ENCODE measurements at places on chromosomes 4 and X. TPM values are rescaled to one million over a fixed set of nuclear protein-coding genes. Genes with fewer than 3 reads are reported as not detected.

GRCh38 chrX:102126863-102127262 is 1.4 kb downstream of the TCEAL2 start:
- no peak overlapping the region for H3K27ac ChIP-seq
- H3K4me1 ChIP-seq = no peaks in the 10 kb centered on the region
- no peak for DNase-seq
- H3K27me3 ChIP-seq = no peaks in the 10 kb centered on the region
- H3K4me3 ChIP-seq = no peak overlapping the region

- DNase-seq = peak; percentile 25
- H3K36me3 ChIP-seq = no peaks in the 10 kb centered on the region
- no peak overlapping the region for H3K27ac ChIP-seq
- H3K4me1 ChIP-seq = peaks cover 6% of the 10 kb centered on the region
- no peaks in the 10 kb centered on the region for H3K27me3 ChIP-seq
Observed at GRCh38 chr4:15376594-15376993, 51.2 kb upstream of the C1QTNF7 start.

GRCh38 chrX:41491267-41492004 is 44.3 kb downstream of the NYX start:
- peak; percentile 96 for DNase-seq
- no peaks in the 10 kb centered on the region for H3K27me3 ChIP-seq
- no peaks in the 10 kb centered on the region for H3K36me3 ChIP-seq
- peak overlapping the region; percentile 87 for H3K27ac ChIP-seq
- H3K4me1 ChIP-seq = peaks cover 6% of the 10 kb centered on the region
- H3K4me3 ChIP-seq = peak overlapping the region; percentile 44

DNA sequence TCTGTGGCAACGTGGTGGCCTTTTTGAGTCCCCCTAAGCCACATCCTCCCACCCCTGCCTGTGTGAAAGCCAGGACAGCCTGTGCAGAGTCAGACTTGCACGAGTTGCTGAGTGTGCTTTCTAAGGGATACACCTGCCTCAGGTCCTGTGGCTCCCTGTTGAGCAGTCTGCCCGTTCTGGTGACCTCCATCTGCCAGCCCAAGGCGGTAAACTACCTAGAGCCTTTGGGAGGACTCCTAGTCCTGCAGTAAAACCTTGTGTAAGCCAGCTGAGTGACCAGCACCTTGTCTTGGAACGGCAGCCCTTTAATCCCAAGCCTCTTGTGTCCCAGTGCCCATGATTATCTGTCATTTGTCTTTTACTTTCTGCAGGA is 69.3 kb downstream of the NBDY start:
- H3K4me3 ChIP-seq = no peak overlapping the region
- no peak for DNase-seq
- no peaks in the 10 kb centered on the region for H3K36me3 ChIP-seq
- H3K27ac ChIP-seq = no peak overlapping the region
- no peaks in the 10 kb centered on the region for H3K27me3 ChIP-seq

- no peak for DNase-seq
- H3K36me3 ChIP-seq = no peaks in the 10 kb centered on the region
- H3K4me3 ChIP-seq = no peak overlapping the region
- no peak overlapping the region for H3K27ac ChIP-seq
- no peaks in the 10 kb centered on the region for H3K27me3 ChIP-seq
Observed at GRCh38 chr4:187555174-187555573, 440.4 kb upstream of the ZFP42 start.

- no peak for DNase-seq
- H3K27me3 ChIP-seq = no peaks in the 10 kb centered on the region
- peaks cover 23% of the 10 kb centered on the region for H3K36me3 ChIP-seq
- H3K4me1 ChIP-seq = peaks cover 12% of the 10 kb centered on the region
Observed at GRCh38 chr4:764405-765169, 59.0 kb downstream of the PCGF3 start.

GRCh38 chr4:95249426-95250021 is 299.2 kb downstream of the UNC5C start:
- no peaks in the 10 kb centered on the region for H3K36me3 ChIP-seq
- H3K27me3 ChIP-seq = no peaks in the 10 kb centered on the region
- H3K4me3 ChIP-seq = no peak overlapping the region
- no peak overlapping the region for H3K27ac ChIP-seq

DNA sequence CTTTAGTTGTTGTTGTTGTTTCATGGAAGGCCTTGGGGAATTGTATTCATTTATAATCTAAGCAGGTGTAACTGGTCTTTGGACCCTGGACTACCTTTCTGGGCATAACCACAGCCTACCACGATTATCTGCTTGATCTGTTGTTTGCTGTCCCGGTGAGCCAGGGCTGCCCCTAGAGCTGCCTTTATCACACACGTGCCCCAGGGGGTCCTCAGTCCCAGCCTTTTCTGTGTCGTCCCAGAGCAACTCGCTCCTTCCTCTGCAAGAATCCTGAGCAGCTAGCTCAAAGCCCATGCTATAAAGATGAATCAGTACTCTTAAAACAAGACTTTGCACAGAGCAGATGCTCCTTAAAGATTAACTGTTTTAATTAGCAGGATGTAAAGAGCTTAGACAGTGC is 273.2 kb downstream of the EVC2 start:
- no peaks in the 10 kb centered on the region for H3K27me3 ChIP-seq
- no peak for DNase-seq
- H3K36me3 ChIP-seq = no peaks in the 10 kb centered on the region

DNA sequence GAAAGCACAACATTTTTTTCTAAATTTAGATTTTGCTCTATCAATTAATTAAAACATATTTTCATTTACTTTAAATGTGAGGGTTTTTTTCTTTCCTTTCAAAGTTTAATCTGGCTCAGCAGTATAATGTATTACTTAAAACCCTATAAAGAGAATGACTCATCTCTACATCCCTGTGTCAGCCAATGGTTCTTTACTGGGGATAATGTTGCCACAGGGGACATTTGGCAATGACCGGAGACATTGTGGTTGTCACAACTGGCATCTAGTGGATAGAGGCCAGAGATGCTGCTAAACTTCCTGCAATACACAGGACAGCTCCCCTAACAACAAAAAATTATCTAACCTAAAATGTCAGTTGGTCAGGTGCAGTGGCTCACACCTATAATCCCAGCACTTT is 53.8 kb downstream of the SYNPO2 start:
- no peak overlapping the region for H3K4me3 ChIP-seq
- no peak for DNase-seq
- no peaks in the 10 kb centered on the region for H3K27me3 ChIP-seq
- peaks cover 4% of the 10 kb centered on the region for H3K4me1 ChIP-seq

Gene CEP44
- total RNA-seq = 12.0 TPM

- H3K27ac ChIP-seq = peak overlapping the region; percentile 93
- DNase-seq = no peak
- H3K36me3 ChIP-seq = peaks cover 46% of the 10 kb centered on the region
- H3K27me3 ChIP-seq = no peaks in the 10 kb centered on the region
- H3K4me3 ChIP-seq = peak overlapping the region; percentile 100
Observed at GRCh38 chr4:151100531-151100930, 1.1 kb downstream of the RPS3A start.

DNA sequence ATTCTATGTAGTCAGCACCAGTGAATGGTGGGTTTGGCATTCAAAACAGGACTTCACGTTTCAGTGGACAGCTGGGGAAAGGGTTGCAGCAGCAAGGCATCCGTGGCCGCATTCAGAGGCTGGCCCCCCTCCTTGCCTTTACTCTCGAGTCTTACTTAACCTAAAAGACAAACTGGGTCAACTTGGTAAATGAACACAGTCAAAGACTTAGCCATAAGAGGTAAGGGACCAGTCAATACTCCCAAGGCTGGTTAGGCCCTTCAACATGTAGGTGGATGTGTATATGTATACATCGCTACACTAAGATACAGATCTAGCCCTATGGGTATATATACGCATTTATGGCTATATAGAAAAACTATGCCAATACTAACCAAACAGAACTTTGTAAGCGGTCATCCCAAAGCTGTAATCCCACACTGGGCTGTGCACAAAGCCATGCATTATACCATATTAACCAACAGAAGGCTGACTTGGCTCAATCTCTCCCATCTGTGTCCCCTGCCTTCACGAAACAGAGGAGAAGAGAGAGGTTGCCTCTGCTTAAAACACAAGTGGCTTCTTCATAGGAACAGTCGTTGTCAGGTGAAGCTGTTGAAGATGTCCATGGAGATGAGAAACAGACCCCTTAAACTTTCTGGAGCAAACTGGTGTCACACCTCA is 61.9 kb downstream of the TSC22D3 start:
- no peak overlapping the region for H3K27ac ChIP-seq
- H3K36me3 ChIP-seq = peaks cover 5% of the 10 kb centered on the region
- H3K4me1 ChIP-seq = peaks cover 30% of the 10 kb centered on the region
- no peak overlapping the region for H3K4me3 ChIP-seq

DNA sequence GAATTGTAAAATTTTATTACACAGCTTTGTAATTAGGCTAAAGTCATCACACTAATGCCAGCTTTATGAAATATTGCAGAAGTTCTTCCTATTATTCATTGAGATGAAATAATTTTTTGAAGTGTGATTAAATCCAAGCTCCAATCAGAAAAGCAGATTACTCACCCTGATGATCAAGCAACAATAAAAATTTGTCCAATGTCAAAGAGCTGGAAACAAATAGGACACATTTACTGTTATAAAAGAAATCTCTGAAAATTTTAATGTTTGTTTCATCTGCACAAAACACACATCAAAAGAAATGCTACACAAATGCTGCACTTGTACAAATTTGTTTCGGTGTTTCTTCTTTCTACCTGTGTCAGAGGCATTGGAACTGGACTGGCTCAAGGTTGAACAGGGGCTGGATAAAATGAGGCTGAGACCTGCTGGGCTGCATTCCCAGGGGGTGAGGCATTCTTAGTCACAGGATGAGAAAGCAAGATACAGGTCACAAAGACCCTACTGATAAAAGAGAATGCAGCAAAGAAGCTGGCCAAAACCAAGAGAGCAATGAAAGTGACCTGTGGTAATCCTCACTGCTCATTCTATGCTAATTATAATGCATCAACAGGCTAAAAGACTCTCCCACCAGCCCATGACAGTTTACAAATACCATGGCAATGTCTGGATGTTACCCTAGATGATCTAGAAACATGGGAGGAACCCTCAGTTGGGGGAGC is 78.3 kb downstream of the GASK1B start:
- no peak overlapping the region for H3K4me3 ChIP-seq
- H3K36me3 ChIP-seq = no peaks in the 10 kb centered on the region

GRCh38 chr4:85543832-85544231 is 68.9 kb downstream of the ARHGAP24 start:
- no peaks in the 10 kb centered on the region for H3K36me3 ChIP-seq
- H3K27me3 ChIP-seq = no peaks in the 10 kb centered on the region
- H3K27ac ChIP-seq = no peak overlapping the region
- no peaks in the 10 kb centered on the region for H3K4me1 ChIP-seq
- peak; percentile 63 for DNase-seq

DNA sequence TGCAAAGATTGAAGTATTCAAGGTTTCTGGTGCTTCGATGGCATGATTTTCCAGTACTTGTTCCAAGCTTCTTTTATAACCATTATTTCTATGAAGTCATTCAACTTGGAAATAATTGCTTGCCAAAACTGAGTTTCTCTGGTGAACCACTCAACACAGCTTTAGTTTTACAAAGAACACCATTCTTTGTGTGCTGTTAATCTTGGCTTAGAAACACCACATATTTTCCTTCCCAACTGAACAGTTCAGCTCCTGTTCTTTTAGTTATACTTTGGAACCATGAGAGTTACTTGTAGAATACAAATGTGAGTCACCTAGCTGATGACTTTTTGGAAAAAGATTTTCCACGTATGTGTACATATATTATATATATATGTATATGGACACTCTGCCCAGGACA is 32.7 kb downstream of the TMEM47 start:
- no peaks in the 10 kb centered on the region for H3K27me3 ChIP-seq
- DNase-seq = peak; percentile 37
- H3K4me1 ChIP-seq = no peaks in the 10 kb centered on the region
- H3K4me3 ChIP-seq = no peak overlapping the region

DNA sequence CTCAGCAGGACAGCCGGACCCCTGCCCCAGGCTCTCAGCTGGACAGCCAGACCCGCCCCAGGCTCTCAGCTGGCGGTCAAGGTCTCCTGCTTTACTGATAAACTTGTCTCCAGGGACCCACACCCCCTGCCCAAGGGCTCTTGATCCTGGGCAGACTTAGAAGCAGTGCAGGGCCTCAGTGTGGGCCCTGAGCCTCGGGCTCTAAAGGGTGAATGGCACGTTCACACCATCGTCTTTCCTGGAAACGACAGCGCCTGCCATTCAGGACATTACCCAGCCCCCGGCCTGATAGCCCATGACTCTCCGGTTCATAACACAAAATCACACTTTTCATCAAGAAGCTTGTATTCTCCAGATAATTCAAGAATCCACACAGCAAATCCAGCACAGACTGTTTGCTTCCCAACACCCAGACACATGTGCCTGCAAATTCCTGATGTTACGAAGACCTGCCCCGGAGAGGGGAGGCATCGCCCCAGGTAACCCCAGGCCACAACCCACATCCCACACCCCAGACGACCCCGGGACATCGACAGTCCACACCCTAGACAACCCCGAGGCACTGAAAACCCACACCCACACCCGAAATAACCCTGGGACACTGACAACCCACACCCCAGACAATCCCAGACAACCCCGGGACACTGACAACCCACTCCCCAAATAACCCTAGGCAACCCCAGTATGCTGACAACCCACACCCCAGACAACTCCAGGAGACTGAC is 136.8 kb downstream of the FAM53A start:
- no peaks in the 10 kb centered on the region for H3K36me3 ChIP-seq
- H3K4me3 ChIP-seq = no peak overlapping the region
- no peaks in the 10 kb centered on the region for H3K27me3 ChIP-seq
- H3K27ac ChIP-seq = no peak overlapping the region
- no peak for DNase-seq

Gene RTL9
- 0.91 TPM for total RNA-seq

Gene CT45A1
- not detected for total RNA-seq

GRCh38 chr4:176902710-176903323 is 110.1 kb upstream of the VEGFC start:
- no peaks in the 10 kb centered on the region for H3K36me3 ChIP-seq
- H3K27ac ChIP-seq = peak overlapping the region; percentile 91
- peaks cover 13% of the 10 kb centered on the region for H3K4me1 ChIP-seq
- DNase-seq = peak; percentile 94
- H3K4me3 ChIP-seq = no peak overlapping the region
- H3K27me3 ChIP-seq = no peaks in the 10 kb centered on the region

Gene KDR
- total RNA-seq = 2.5 TPM

DNA sequence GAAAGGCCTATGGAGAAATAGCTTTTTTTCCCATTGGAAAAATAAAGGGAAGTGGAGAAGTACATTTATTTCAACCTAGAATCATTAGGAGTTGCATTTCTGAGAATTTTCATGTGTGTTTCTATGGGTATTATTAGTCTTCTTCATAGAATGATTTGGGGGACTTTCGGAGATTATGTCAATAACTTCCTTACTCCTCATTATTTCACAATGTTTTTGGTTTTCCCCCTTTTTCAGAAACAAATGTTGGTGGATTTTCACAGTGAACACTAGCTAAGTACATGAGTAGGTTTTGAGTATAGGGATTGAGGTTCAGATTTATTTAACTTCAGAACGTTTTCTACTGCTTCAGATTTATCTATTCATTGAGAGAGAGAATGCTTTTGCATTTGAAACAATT is 54.0 kb downstream of the SH3BGRL start:
- no peak overlapping the region for H3K27ac ChIP-seq
- H3K27me3 ChIP-seq = no peaks in the 10 kb centered on the region
- H3K4me1 ChIP-seq = peaks cover 18% of the 10 kb centered on the region
- H3K4me3 ChIP-seq = no peak overlapping the region

Gene TLR10
- not detected for total RNA-seq

Data from astrocyte (in vitro differentiated cells and primary cell).